ENCODE measurements at places on chromosomes 5 and 9. TPM values are rescaled to one million over a fixed set of nuclear protein-coding genes. Genes with fewer than 3 reads are reported as not detected.

GRCh38 chr5:103605277-103605676 is 42.7 kb upstream of the NUDT12 start:
- no peak for DNase-seq

DNA sequence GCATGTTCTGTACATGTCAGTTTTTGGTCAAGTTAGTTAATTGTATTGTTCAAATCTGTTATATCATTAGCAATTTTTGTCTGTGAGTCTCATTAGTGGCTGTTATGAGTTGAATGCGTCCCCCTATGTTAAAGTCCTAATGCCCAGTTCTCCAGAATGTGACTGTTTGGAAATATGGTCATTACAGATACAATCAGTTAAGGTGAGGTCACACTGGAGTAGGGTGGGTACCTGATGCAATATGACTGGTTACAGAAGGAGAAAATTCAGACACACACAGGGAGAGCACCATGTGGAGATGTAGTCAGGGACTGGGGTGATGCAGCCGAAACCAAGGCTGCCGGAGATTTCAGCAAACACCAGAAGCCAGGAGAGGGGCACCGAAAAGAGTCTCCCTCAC is 15.1 kb downstream of the NMRK1 start:
- no peak for DNase-seq

- no peak for DNase-seq
Observed at GRCh38 chr5:149379177-149379761, at the start of gene IL17B. Gene IL17B (minus strand): TSS chr5:149379292. CDS start chr5:149379225, 67 bp downstream.

Gene IL9
- not detected for polyA plus RNA-seq

- DNase-seq, result no peak
Observed at GRCh38 chr5:125301711-125302110, 555.3 kb upstream of the ZNF608 start.

DNA sequence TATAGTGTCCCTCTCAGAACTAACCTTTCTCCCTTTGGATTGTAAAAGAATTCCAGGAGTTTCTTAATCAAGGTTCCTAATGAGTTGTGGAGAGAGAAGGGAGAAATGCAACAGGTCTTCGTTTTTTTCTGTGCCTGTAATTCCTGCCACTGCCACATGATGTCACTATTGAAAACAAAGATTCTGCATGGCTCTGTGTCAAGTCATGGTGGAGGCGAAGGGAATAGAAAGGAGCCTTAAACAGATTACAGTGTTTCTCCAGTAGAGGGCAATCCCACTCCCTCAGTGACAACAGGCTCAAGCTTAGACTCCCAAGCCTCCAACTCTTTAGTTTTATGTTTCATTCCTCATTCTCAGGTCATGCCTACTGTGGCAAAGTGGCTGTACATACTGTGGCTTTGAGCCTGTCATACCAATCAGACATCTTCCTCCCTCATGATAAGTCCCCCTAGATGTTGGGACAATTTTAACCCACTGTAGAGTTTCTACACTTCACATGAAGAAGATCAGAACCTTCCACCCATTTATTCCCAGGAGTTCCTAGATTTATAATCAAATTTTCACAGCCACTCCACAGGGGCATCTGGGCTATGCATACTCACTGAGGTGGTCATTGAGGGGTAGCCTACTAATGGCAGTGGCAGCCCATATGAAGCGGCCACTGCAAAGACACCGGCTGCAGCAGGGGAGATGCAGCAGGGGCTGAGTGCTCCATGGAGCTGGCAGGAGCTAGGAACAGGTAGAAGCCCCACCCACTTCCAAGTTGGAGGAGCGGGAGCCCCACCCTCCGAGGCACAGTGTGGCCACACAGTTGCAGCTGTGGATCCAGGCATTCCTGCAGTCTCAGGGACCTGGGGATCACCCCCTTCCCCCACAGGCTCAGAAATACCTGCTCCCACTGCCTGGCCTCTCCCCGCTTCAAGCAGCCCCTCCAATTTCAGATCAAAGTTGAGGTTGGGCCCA is 97.4 kb upstream of the TRIM32 start:
- DNase-seq, result no peak

Gene TLR4
- polyA plus RNA-seq, result 6.2 TPM

GRCh38 chr9:116927726-116928125 is 240.6 kb downstream of the TRIM32 start:
- DNase-seq, result no peak

DNA sequence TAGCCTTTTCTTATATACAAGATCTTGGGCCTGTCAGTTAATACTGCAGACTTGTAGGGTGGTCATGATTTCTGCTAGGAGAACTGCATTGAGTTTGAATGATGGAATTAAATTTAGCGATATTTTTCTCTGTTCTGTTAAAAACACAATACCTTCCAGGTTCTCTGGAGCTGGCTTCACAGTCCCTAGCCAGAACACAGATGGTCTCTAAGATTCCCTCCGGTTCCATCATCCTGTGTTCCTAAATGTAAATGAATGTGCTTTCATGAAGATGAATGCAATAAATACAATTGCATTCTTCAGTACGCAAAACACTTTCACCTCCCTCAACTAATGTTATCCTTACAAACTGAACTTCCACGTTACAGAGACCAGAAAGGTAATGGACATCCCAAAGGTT is 264.9 kb downstream of the ASTN2 start:
- DNase-seq, result no peak

- DNase-seq, result no peak
Observed at GRCh38 chr5:105806596-105806995, 1864.1 kb downstream of the EFNA5 start.

Data from hindlimb muscle (tissue), 1 donor.